RCC 7860 (cell line): ENCODE measurements at places on chromosomes 12 and 14.
A peak's percentile ranks its signal among the peaks of the same experiment; 100 is the strongest.

DNA sequence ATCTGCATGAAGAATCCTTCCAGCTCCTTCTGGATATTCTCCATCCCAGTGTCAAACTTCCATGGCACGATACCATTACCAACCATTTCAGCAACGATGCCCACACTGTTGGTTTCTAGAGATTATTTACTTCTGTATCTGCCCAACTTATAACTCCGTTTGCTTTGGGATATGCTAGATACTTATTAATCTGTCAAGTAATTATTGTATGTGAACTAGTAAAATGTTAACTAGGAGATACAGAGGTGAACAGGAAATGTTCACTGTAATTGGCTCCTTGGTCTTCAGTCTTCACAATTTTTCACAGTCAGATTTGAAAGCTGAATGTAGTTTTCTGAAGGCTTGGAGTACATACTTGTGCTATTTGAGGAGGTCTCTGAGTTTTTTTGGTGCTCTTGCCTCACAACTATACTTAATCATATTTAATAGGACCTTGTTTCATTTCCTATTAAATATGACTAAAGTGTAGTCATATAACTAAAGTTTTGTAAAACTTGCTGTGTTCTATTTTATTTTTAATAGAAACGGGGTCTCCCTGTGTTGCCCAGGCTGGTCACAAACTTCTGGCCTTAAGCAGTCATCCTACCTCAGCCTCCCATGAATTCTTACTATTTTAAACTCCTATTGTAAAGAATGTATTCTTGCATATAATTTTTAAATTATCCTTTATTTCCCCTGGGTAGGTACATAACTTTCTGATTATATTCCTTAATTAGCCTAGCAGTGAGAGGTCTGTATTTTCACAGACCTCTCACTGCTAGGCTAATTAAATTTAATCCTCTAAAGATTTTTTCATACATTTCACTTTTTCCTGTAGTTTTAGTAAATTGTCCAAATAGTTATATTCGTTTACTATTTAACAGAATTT lies 79.7 kb downstream of the FGD4 start:
- peak; percentile 48 for DNase-seq

DNA sequence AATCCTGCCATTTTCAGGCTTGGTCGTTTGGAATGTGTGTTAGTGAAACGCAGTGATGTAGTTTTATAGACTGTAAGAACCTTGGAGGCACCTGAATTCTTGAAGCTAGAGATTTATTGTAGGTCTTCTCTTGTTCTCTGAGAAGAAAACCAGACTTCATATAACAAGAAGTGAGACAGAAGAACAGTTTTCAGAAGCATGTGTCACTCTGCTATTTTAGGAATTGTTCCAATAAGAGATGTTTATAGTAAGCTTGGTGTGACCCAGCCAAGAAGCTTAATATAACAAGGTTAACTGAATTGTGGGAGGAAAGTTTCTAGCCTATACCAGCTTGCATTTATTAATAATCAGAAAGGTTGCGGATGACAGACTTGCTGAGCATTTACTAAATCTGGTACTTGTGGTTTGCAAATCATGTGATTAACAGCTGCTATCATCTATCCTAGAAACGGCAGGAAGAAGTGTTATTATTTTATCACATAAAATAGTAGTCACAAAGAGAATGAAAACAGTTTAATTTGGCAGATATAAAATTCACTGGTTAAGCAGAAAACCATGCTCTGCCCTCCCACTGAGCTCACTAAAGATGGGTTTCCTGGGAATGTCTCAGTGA lies 49.2 kb upstream of the BCAT1 start:
- DNase-seq: no peak

DNA sequence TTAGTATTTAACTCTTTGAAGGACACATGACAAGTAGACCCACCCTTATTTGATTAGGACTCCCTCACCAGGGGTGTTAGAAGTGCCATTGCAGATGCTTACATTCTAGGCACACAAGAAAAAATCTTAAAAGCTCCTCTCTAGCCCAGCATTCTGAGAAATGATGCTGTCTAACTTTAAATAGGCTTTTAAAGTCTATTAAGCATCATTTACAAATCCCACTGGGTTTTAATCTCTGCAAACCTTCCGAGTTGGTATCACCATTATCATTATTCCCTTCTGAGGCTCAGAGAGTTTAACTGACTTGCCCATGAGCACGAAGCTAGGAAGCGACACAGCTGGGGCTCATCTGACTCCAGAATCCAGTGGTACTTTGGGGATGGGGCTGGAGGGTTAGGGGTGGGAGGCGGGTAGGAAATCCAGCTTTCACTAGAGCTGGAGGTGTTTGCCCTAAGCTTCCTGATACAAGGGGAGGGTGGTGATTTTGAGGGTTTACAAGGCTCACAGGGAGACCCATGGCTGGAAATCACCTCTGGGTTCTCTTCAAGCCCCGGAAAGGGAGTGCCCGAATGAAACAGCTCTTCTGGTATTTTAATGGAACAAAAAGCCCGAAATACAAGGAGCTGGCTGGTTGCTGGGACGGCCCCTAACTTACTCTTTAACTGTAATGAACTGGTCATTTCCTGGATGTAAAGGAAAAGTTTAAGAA lies 109.2 kb upstream of the FUT8 start:
- DNase-seq: no peak

DNA sequence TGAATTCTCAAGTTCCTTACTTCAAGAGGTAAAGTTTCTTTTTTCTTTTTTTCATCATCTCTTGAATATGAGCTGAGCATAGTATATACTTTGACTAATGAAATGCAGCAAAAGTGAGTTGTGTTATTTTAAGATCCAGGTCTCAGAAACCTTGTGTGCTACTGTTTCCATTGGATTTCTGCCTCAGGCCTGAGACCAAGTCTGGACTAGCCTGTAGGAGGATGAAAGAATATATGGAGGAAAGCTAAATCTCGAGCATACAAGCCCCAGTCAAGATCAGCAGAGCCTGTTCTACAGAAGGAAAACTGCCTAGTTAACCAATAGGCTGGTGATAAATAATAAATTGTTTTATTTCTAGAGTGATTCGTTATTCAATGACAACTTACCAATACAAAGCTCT lies 652.5 kb downstream of the C12orf50 start:
- DNase-seq: no peak

- DNase-seq: no peak
Measured at GRCh38 chr14:74403619-74404417, 22.2 kb downstream of the SYNDIG1L start.

DNA sequence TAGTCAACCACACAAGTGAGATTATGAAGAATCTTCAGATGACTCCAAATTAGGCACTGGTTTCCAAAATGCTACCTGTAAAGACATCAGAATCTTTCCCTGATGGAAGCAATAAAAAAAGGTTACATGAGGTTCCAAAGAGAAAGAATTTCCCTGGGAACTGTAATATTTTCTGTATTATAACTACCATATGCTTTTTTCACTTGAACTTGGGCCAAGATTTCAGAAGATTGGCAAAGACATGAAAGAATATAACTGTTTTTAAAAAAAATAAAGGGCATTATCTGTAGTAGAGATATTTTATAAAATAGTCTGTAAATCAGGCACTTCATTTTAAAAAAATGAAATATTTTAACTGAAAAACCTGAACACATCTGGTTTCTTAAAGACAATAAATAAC lies 12.9 kb downstream of the HECTD1 start:
- no peak for DNase-seq

DNA sequence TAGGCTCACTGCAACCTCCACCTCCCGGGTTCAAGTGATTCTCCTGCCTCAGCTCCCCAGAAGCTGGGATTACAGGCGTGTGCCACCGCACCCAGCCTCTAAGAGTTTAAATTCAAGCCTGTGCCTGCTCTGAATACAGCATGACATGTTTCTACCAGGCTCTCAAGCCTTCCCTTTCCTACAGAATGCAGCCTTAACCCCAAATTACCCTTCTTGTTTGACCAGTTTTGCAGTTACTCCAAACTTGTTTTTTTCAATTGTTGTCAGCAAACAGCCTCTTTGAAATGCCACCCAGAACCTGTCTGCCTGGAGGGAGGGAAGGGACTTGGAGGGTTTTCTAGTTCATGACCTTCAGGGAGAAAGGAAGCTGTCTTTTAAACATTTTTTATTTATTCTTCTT lies 15.4 kb downstream of the GLTP start:
- no peak for DNase-seq

DNA sequence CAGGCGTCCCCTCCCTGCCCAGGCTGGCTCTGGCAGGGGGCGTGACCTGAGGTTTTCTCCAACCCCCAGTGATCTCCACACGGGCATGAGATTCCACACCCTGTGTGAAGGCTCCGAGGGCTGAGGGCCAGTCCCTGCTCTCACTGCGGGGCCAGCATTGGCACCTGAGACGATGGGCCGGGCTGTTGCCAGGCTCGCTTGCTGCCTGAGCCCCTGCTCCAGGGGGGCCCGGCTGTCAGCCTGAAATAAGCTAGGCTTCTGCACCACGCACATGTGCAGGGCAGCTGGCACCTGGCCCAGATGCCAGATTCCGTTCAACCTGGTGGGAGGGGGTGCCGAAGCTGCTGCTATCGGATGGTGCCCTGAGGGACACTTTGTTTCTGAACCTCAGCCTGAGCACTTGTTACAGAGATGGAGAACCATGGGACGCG lies 196.5 kb upstream of the PRMT8 start:
- no peak for DNase-seq

DNA sequence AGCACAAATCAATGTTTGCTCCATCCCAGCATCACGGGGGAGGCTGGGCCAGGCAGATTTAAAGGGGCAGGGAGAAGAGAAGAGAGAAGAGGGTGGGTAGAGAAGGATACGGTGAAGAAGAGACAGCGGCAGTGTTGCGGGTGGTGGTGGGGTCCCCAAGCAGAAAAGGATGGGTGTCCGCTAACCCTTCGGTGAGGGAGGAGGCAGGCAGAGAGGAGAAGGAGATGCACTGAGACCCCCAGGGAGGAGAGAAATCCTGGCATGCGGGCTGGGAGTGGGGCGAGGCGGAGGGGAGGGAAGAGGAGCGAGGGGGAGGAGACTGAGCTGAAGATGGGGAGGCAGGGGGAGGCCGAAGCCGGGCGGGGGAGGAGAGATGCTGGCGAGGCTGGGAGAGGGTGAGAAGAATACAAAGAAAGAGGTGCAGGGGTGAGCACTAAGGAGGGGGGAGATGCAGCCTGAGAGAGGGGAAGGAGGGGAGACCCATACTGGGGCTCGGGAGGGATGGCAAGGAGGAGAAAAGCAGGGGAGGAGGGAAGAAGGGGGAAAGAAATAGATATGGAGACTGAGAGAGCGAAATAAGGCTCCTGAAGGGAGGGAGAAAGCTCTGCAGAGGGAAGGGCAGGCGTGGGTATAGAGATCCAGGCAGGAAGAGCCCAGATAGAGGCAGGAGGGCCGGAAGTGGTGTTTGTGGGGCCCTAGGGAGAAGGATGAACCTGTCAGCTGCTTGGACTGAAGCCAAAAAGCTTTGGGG lies at the start of gene JPH4:
JPH4 (minus strand) TSS at position 231 of the 751 bp plus-strand sequence. CDS start 1,337 bp downstream, outside the sequence.
- DNase-seq: no peak

GRCh38 chr14:66596241-66596985 lies 88.5 kb downstream of the GPHN start:
- no peak for DNase-seq

DNA sequence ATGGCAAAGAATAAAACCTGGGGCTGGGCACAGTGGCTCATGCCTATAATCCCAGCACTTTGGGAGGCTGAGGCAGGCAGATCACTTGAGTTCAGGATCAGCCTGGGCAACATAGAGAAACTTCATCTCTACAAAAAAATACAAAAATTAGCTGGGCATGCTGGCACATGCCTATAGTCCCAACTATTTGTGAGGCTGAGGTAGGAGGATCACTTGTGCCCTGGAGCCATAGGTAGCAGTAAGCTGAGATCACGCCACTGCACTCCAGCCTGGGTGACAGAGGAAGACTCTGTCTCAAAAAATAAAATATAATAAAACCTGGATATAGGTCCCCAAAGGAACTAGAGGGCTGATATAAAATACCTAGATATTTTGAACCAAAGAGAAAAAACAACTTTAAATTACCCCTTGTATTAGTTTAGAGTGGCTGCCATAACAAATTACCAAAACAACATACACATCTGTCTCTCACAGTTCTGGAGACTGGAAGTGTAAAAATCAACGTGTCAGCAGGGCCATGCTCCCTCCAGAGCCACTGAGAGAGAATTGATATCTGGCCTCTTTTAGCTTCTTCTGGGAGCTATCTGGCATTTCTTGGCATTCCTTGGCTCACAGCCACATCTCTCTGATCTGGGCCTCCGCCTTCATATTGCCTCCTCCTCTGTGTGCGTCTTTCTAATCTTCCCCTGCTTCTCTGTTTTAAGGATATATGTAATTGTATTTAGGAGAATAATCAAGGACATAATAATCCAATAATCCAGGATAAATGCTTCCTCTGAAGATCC lies 47.9 kb upstream of the ATF7IP start:
- DNase-seq: no peak

DNA sequence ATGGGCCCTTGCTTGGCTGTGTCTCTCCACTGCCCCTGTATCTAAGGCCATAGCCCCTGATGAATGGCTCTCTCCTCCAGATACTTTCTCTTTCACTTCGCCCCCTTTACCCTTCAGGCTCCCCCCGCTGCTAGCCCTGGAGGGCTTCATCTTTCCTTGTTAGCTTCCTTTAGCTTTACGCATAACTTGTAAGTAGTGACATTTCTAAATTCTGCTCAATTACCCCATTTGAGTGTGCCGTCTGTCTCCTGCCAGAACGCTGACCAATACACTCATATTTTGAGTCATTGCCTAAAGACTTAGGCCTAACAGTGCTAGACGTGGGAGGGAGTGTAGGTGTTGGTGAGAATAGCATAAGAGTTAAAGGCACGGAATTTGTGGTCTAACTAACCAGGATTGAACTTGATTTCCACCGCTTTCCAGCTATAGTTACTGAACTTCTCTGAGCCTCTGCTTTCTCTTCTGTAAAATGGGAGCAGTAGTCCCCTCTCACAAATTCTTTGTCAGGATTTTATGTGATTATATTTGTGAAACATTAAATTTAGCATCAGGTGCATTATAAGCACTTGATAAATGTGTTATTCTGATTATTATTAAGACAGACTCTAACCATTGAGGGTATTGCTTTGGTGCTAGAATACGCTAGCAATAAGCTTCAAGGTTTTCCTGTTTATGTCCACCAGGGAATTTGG lies 129.3 kb downstream of the ZFP36L1 start:
- no peak for DNase-seq

- no peak for DNase-seq
Measured at GRCh38 chr14:104428333-104428851, 151.2 kb upstream of the C14orf180 start.

GRCh38 chr12:124403273-124403672 lies 108.4 kb downstream of the RFLNA start:
- DNase-seq: no peak

GRCh38 chr12:81866081-81866480 lies 106.9 kb upstream of the PPFIA2 start:
- DNase-seq: no peak
